ENCODE measurements at places on chromosomes 4 and X.

- no peak for DNase-seq
Observed at GRCh38 chr4:120466429-120466828, 399.8 kb upstream of the MAD2L1 start.

DNA sequence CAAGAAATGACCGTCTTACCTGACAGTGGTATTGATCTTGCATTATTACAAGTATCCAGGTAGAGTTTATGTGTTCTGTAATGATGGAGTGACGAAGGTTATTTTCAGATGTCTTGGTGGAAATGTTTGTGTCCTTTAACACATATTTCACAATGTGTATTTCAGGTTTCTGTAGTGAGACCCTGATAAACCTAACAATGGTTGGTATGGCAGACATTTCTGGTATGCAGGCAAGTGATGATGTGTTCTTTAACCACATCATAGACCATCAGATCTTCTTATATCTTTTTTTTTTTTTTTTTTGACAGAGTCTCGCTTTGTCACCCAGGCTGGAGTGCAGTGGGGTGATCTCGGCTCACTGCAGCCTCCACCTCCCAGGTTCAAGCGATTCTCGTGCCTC is 14.6 kb upstream of the ATXN3L start:
- DNase-seq: no peak

DNA sequence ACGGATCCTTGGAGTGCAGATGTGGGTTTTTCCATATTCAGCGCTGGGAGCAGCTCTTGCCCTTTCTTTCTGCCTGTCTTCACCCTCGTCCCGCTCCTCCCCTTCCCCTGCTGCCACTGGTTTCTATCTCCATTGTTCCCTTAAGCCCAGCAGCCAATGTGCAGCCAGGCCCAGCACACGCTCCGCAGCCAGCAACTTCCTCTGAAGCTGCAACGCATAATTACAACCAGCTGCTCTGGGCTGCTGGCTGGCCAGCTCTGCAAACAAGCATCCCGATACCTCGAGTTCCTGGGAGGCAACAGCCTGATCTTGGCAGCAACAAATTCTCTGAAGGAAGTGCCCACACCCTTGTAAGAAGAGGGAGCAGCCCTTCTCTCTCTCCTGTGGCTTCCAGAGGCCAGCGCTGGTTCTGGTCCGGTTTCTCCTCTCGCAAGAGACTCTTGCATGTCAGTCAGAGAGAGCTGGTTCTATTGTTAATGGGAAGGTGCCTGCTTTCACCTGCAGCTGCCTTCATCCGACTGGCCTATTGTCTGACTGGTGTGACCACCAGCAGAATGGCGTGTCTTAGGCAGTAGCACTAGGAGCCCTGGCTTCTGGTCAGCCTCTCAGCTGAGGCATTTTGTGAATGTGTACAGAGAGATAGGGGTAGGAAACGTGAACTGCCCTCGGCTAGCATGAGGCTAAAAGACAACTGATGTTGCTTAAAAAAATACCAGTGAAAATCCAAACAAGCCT is 83.8 kb upstream of the MAML3 start:
- no peak for DNase-seq

GRCh38 chrX:103386332-103386731 is 10.0 kb downstream of the BEX3 start:
- DNase-seq: no peak

DNA sequence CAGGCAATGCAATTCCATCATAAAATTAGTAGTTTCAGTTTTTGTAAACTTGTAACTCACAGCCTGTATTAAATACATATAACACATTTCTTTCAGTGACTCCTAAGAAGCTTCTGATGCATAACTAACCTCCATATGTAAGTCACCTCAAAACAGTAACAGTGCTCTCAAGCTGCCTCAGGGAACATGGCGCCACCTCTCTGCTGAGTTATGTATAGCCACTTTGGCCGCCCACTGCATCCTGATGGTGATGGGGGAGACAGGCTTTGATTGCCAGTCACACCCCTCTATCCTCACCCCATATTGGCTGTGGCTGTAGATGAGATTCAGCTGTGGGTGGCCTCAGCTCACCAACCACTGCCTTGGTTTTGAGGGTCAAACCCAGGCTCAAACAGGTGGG is 54.3 kb downstream of the LRBA start:
- DNase-seq: peak; percentile 41

GRCh38 chr4:3771164-3771809 is 5.1 kb downstream of the ADRA2C start:
- DNase-seq: no peak

DNA sequence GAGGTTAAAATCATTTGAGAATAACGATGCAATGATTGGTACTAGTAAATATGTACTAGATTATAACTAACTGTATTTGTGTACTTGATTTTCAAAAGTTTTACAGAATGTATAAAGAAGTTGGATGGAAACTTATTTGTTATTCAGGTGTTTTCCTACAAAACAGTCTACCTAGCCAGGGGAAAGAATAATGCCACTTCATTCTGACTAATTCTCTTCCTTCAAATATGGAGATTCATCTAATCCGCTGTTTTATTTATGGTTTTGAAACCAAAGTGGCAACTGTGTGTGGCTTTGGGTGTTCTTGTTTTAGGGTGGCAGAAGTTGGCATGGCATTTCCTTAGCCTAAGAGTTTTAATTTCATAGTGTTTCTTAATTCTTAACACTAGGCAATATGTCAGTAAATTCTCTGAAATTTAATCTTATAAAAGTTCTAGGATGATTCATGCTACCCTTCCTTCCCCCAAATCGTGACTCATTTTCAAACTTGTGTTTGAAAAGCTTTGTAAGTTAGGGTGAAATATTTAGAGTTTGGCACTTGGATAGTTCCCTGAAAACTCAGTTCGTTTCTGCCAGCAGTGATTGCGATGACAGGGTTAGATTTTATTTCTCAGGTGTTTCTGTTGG is 62.6 kb downstream of the DCLK2 start:
- DNase-seq: no peak

DNA sequence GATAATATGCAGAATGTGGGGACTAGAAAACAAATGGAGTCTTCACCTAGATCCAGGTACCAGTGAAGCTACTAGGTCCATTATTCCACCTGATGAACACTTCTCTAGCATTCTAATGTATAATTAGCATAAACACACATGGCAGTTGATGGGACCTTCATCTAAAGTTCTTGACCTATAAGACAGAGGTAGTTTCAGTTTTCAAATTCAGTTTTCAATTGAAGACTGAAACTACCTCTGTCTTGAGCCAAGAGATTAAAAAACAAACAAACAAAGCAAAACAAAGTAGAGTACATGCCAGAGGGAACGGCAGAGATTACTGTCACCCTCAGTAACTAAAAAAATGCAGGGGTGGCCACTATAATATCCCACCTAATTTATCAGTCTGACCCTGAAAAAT is 199.9 kb upstream of the NEIL3 start:
- no peak for DNase-seq

GRCh38 chr4:4315461-4316149 is 25.6 kb downstream of the ZBTB49 start:
- DNase-seq: no peak

DNA sequence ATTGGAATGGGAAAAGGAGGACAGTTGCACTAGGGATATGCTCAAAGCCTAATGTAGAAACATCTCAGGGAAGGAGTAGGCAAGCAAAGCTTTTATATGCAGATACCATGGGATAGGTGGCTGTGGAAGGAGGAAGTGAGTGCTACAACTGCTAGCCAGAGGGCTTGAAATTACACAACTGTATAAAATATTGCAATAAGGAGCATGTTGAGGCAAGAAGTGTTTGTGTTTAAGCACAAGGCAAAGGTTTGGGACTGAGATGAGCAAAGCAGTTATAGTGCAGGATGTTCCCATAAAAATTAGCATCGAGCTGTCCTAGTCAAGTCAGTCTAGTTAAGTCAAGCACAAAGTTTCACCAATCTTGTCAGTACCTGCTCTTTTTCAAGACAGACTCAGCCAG is 35.6 kb upstream of the DCAF8L1 start:
- DNase-seq: no peak

- DNase-seq: no peak
Observed at GRCh38 chrX:47862680-47863079, 26.0 kb downstream of the ZNF81 start.

DNA sequence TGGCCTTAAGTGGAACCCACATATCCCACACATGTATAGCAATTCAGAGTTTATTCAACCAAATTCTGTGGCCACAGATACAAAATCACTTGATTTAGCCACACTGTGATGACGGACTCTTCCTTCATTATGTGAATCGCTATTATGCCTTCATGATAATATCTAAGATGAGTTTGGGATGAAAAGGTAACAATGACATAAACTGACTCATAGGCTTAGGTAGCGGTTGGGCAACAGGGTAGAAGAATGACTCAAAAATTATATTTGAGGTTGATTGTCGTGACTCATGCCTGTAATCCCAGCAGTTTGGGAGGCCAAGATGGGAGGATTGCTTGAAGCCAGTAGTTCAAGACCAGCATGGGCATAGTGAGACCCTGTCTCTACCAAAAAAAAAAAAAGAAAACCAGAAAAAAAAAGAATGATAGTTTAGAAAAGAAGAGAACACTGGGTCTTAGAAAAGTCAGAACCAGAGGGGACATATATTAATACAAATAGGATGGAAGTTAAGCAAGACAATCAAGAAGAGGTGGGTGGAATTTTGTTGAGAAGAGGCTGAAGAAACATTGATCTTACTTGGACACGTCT is 70.4 kb upstream of the USP9X start:
- DNase-seq: no peak

- peak; percentile 20 for DNase-seq
Observed at GRCh38 chr4:158769175-158769921, 522 bp downstream of the FNIP2 start.

GRCh38 chr4:119664168-119664907 is 35.7 kb upstream of the PDE5A start:
- no peak for DNase-seq

GRCh38 chr4:66035701-66036100 is 365.4 kb upstream of the EPHA5 start:
- no peak for DNase-seq

- DNase-seq: no peak
Observed at GRCh38 chr4:5357870-5358269, 306.6 kb downstream of the STK32B start.

DNA sequence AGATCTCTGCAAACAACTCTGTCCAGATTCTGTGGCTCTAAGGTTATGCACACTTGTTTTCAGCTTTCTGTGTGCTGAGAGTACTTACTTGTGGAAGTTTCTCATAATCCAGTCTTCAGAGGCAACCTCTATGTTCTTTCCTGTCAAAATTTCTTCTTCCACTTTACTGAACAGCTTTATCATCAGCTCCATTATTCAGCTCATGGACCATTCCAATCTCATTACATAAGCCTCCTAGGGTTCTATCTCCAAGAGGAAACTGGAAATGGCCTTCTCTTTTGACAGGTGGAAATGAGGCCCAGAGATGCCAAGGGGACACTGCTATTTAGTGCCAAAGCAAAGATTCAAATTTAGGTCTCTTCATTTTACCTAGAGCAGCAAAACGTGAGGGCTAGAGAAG is 61.3 kb downstream of the CHRDL1 start:
- no peak for DNase-seq

DNA sequence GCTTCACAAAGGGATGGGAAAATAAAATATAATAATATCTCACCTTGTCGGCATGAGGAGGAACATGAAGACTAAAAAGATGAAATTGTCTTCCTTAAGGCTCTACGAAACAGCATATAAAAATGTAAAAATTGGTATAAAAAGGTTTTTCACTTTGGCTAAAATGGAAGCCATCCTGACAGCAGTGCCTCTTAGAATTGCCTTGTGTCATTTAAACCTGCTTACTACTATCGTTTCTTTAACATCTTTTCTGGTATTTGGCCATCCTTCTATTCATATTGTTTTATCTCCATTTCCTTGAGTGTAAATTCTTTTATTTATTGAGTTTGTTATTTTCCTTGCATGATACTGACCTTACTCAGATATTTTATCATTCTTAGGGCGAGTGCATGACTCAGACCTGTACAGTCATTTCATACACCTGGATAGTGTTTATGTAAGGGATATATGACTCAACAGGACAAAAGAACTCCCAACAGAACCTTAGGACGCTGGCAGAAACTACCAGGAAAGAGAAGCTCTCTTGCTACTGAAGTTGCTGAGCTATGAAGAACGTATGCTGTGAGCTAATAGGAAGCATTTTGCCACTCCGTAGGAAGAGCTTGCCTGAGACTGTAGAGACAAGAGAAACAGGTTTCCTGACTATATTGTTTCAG is 5.8 kb upstream of the CDKN2AIP start:
- no peak for DNase-seq

DNA sequence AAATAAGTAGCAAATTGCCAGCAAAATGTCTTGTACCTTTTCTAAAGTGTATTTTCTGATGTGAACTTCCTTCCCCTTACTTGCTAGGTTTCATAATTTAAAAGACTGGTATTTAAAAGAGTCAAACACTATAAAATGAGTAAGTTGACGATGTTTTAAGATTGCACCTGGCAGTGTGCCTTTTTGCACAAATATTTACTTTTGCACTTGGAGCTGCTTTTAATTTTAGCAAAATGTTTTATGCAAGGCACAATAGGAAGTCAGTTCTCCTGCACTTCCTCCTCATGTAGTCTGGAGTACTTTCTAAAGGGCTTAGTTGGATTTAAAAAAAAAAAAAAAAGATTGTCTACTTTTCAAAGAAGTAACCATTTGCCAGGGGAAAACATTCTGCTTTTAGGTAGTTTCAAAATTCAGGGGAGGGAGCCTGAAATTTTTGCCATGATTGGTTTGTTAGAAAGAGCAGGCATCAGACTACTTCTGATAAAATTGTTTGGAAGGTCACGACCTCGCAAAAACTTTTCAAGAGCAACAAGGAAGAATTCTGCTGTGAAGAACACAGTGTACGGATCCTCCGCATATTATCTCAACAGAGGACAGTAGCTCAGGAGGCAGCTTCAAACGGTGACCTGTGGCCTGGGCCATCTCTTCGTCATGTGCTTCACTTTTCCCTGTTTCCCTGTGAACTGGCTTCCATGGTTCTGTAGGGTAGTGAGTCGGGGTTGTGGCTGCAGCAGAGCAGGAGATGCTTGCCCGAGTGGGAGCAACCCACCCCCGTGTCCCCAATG is 66.1 kb downstream of the CDS1 start:
- no peak for DNase-seq

DNA sequence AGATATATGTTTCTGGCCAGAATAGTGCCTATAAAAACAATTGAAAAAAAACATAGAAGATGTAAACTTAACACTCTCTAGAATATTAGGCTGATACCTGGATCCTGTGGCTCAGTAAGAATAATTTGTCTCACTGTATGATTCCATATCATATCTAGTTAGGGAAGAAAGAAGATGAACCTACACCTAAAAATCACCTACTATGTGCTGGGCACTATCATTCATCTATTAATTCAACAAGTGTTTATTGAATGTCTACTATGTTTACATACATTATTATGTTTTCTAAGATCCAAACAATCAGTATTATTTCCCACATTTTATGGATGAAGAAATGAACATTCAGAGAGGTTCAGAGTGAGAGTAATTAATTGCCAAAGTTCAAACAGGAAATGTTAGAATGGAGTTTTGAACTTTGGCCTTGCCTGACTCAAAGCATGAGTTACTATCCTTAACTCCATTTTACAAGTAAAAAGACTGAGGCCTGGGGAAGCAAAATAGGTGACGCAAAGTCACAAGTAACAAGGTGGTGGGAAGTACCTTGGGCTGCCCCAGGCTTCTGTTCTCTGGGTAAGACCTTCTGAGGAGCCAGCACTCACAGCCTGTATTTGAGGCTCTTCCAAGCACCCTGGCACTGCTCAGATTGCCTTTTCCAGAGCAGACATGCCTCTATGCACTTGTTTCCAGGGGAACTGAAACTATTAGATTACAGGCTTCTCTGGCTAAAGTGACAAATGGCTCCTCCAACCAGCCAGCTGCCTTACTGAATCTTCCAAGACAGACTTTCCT is 111.1 kb upstream of the ACSL4 start:
- no peak for DNase-seq
